ENCODE measurements at places on chromosomes 16 and 17.
A peak's percentile ranks its signal among the peaks of the same experiment; 100 is the strongest.

- DNase-seq: no peak
Measured at GRCh38 chr17:77374170-77374936, 233.6 kb downstream of the SEC14L1 start.

GRCh38 chr17:73724990-73725389 is 80.7 kb upstream of the SDK2 start:
- DNase-seq: no peak

DNA sequence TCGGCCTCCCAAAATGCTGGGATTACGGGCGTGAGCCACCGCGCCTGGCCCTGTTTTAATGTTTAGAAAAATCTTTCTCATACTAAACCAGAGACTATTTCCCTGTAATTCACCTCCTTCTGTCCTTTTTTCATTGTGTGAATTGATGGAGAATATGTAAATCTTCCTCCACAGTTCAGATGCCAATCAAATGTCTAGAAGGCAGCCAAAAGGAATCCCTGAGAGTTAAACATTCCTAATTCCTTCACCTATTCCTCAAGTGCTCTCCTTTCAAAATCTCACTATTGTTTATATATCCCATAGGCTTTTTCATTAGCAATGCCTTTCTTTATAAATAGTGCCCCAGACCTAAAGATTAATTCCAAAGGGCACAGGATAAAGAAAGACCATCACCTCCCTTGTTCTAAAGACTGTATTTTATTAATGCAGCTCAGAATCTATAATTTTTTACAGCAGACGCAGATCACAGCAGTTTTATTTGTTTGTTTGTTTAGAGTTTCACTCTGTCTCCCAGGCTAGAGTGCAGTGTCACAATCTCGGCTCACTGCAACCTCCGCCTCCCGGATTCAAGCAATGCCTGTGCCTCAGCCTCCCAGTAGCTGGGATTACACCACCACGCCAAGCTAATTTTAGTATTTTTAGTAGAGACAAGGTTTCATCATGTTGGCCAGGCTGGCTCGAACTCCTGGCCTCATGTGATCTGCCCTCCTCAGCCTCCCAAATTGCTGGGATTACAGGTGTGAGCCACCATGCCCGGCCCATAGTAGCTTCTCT is 30.5 kb downstream of the COPZ2 start:
- no peak for DNase-seq

- DNase-seq: peak; percentile 34
Measured at GRCh38 chr17:39547713-39548478, 59.8 kb downstream of the NEUROD2 start.

- peak; percentile 43 for DNase-seq
Measured at GRCh38 chr16:68265078-68265920, 973 bp downstream of the SLC7A6 start.

GRCh38 chr17:82793974-82794630 is 42.2 kb downstream of the TBCD start:
- no peak for DNase-seq

DNA sequence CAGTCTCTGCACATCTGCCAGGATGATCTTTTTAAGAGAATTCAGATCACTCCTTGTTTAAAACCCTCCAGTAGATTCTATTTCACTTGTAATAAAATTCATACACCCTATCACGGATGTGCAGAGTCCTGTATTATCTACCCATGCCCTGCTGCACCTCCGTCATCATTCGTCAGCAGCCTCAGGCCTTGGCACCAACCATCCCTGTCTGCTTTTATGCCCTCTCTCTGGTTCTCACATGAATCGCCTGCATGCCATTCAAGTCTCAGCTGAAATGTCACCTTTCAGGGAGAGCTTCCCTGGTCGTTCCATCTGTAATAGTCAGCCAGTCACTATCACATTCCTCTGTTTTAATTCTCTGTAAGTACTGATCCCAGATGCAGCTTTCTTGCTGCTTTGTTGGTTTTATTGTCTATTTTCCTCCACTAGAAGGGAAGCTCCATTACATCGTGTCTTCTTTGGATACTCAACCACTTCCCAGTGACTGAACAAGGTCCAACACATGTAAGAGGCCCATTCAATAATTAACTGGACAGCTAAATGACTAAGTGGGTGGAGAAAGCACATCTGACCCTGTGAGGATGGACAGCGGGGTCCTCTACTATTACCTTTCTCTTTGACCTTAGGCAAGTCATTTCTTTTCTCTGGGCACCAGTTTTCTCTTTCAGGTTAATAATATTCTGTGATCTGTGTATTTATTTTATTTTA is 81.2 kb upstream of the GOT2 start:
- DNase-seq: no peak

DNA sequence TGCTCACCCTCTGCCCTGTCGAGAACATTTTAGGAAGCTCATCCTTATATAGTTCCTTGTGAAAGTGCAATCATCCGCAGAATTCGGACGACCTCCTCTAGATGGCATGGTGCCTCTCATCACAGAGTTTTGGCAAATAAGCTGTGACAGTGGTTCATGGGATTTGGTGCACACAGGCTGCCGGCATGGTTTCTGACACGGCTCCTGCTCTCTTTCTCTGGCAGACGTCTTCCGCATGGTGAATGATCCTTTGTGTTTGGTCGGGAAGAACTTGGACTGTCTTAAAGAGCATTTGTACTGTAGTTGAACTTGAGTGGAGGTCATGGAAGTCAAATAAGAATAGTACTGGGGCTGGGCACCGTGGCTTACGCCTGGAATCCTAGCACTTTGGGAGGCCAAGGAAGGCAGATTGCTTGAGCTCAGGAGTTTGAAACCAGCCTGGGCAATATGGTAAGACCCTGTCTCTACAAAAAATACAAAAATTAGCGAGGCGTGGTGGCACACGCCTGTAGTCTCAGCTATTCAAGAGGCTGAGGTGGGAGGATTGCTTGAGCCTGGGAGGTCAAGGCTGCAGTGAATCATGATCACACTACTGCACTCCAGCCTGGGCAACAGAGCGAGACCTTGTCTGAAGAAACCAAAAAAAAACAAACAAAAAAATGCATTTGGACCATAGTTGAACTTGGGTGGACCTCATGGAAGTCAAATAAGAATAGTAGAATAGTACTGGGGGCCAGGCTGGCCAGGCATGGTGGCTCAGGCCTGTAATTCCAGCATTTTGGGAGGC is 34.7 kb upstream of the NAT9 start:
- DNase-seq: no peak

- DNase-seq: no peak
Measured at GRCh38 chr17:51375771-51376170, 115.4 kb downstream of the UTP18 start.

All from SW 1271 (cell line).